ENCODE measurements at places on chromosomes 1 and 21. TPM values are rescaled to one million over a fixed set of nuclear protein-coding genes. Genes with fewer than 3 reads are reported as not detected.

- no peak for DNase-seq
These were observed 428.7 kb downstream of the PLA2G4A start for GRCh38 chr1:187257476-187257875.

GRCh38 chr1:29084196-29084521 is 39.5 kb downstream of the TMEM200B start:
- no peak for DNase-seq

- DNase-seq, result no peak
These were observed 54.9 kb downstream of the WDR64 start for GRCh38 chr1:241706967-241707366.

Gene APOBEC4
- polyA plus RNA-seq, result not detected

DNA sequence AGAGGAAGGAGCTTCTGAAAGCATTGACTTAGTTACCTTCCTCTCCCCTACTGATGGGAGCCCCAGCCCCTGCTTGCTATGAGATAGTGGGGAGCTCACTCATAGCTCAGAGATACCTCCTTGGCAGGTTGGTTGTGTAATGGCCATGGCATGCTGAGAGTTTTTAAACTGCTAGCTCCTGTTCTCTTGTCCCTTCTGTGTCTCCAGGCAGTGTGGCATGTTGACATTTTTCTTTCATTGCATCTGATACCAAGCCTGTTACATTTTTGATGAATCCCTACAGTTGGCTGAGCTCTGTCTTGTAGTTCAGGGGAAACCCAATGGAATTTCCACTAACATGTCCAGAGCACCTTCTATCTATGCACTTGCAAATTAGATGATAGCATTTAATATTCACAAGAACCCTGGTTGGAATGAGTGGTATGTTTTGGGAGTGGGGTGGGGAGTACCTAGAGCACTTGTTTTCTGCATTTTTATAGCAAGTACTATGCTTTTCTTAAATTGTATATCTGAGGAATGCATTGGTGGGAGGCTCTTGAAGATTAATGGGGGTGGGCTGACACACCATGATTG is 39.1 kb upstream of the EFCAB14 start:
- no peak for DNase-seq

Gene TMEM200B
- not detected for polyA plus RNA-seq

GRCh38 chr1:231991231-231991630 is 364.6 kb downstream of the DISC1 start:
- DNase-seq, result no peak

Gene F13B
- polyA plus RNA-seq, result not detected

DNA sequence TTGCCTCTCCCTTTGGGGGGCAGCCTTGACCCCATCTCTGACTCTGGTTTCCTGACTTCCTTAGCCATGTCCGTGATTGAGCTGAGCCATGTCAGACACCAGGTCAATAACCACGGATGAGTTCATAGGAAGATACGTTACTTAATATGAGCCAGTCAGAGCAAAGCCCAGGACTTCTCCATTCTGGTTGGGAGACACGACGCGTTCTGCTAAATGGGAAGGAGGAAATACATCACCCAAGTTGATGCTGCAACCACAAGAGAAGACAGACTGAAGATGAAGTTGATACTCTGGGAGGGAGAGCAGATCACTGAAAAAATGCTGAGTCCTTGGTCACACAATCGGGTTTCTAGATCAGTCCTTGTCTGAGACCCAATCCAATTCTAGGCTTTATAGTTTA is 90.9 kb downstream of the MATN1 start:
- no peak for DNase-seq

- DNase-seq, result no peak
These were observed 26.9 kb upstream of the DDR2 start for GRCh38 chr1:162605225-162605927.

Gene OR6K3
- not detected for polyA plus RNA-seq

Gene NMNAT2
- polyA plus RNA-seq, result not detected

Gene RGS1
- polyA plus RNA-seq, result 66.7 TPM

DNA sequence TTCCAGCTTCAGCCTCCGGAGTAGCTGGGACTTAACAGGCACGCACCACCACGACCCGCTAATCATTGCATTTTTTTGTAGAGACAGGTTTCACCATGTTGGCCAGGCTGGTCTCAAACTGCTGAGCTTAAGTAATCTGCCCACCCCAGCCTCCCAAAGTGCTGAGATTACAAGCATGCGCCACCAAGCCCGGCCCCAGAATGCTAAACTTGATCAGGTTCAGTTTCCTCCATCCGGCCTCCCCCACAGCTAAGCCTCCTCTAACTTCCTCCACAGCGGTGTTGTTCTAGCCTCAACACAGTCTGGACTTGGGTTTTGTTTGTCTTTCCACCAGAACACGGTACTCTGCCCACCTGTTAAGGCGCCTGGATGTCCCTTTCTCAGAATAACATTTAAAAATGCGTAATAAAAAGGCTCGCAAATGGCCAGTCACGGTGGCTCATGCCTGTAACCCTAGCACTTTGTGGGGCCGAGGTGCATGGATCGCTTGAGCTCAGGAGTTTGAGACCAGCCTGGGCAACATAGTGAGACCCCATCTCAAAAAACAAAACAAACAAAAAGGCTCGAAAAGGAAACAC is 2.4 kb downstream of the PARP1 start:
- DNase-seq, result no peak

Gene FALEC
- 0.68 TPM for polyA plus RNA-seq

- no peak for DNase-seq
These were observed 2.0 kb downstream of the DMBX1 start for GRCh38 chr1:46491443-46492268.

DNA sequence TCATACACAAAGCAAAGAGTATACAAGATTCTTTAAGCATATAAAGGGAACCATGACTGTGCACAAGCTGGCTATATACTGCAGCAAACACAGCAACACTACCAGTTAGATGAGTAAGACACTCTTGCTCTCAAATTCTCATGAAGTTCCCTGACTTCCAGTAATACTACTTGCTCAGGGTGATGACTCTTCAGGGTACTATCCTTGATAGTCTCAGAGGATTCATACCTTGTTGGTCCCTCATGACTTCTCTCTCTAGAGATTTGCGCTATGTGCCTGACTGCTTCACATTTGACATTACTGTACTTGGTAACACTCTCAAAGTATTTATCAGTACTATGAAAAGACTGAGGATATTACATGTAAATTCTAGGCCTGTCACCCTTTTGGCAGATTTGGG is 159.8 kb upstream of the ZRANB2 start:
- DNase-seq, result no peak

- DNase-seq, result no peak
These were observed 31.1 kb downstream of the PIGP start for GRCh38 chr21:37041706-37042271.

Gene RGS13
- polyA plus RNA-seq, result not detected

Gene FNDC5
- polyA plus RNA-seq, result not detected

Gene OPTC
- polyA plus RNA-seq, result not detected

- no peak for DNase-seq
These were observed 160.4 kb upstream of the SYT6 start for GRCh38 chr1:114314098-114314497.

Gene MX2
- polyA plus RNA-seq, result 18.4 TPM

DNA sequence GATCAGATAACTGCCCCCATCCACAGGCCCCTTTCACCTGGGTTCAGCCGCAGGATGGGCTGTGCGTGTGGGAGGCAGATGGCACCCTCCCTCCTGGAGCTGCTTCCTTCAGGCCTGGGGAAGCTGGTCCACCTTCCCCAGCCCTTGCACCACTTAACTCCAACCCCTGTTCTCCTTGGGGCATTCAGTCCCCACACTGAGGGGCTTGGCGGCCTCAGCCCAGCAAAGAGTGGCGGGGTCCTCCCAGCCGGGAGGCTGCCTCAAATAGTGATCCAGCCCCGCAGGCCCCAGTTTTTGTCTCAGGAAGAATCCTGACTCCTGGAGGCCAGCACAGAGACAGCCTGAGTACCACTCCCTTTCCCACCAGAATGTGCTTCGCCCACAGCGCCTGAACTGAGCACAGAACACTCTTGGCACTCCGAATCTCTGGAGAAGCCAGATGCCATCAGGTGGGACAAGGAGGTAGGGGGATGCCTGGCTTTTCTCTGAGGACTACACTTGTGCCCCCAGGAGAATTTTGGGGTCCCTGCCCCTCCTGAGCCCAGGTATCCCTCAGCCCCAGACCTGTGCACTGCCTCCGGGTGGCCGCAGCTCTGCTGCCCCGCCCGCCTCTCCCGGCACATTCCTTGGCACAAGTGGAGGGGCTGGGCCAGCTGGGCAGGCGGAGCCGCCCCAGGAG is 936 bp downstream of the PAQR6 start:
- DNase-seq, result no peak

DNA sequence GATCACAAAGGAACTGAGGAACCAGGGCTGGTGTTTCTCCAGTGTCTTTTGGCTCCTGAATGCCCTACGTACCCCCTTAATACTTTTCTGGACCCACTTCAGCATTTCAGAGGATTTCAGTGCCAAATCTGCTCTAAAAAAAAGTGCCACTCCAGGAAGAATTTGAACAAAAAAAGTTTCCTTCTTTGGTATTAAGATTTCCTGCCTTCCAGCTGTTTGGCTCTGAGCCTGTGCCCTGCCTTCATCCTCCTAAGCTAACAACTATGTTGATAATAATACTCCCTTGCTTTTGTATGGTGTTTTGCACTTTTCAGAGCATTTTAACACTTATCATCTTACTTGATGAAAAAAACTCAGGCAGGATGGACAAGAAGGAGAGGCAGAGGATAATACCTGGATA is 11.0 kb upstream of the RIMS3 start:
- DNase-seq, result no peak

DNA sequence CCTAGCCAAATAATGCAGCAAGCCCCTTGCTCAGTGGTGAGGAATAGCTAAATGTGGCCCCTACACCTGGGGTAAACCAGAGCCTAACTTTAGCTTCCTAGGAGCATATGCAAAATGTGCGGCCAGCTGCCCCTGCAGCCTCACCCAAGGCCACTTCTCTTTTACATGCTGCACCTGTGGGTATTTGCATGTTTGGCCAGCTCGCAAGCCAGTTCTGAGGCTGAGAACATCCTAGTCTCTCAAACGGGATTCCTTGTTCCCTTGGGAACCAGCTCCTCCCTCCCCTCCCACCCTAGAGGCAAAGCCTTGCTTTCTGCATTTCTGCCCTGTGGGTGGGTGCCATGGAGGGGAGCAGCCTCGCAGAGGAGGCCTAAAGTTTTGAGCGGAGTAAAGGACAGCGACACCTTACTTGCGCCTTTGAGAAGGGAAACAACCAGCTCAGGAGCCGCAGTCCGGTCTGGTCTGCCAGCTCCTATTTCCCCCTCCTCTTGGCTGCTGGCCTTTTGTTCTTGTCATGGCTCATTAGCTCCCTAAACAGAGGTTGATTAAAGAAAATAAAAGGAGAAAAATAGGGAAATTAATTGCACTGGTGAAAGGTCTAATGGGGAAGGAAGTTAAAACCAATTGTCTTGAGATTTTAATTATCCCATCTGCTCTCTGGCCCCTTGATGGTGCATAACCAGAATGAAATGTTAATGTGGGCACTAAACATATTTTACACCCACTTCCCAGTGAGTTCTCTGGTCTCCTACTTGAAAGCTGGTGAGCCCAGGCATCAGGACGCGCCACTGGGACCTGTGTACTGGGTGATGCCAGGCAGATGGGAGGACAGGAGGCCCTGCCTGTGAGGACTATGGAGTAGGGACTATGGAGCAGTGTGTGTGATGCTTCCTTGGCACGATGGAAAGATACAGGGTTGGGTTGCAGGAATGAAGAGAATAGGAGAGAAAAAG is 68.7 kb downstream of the TEX35 start:
- DNase-seq, result peak; percentile 82

DNA sequence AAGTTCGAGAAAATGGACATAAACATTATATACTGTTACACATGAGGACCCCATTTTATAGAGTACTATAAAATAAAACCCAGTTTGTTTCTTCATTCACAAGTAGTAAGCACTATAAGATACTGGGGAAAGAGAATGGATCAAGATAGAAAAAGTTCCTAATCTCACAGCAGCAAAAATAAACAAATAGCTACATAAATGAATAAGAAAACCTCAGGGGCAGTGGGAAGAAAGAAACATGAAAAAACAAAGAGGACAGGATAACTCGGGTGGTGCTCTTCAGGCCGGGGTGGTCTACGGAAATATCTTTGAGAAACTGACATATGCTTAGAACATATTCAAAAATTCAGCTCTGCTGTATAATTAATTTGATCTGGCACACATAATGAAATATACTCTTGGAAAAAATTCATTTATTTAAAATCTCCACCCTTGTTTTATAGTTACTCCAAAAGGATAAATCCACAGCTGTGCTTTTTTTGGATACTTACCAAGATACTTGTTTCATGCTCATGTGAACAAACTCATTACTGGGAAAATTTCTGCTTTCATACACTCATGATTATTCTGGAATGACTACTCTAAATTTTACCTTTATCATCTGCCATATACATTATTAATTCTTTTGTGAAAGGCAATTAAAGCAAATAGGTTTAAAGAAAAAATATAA is 20.0 kb downstream of the CEP170 start:
- DNase-seq, result no peak

- no peak for DNase-seq
These were observed 188.5 kb downstream of the PRDM2 start for GRCh38 chr1:13888351-13888986.

Gene GBP7
- polyA plus RNA-seq, result not detected

Gene DNAJC28
- polyA plus RNA-seq, result 0.38 TPM

DNA sequence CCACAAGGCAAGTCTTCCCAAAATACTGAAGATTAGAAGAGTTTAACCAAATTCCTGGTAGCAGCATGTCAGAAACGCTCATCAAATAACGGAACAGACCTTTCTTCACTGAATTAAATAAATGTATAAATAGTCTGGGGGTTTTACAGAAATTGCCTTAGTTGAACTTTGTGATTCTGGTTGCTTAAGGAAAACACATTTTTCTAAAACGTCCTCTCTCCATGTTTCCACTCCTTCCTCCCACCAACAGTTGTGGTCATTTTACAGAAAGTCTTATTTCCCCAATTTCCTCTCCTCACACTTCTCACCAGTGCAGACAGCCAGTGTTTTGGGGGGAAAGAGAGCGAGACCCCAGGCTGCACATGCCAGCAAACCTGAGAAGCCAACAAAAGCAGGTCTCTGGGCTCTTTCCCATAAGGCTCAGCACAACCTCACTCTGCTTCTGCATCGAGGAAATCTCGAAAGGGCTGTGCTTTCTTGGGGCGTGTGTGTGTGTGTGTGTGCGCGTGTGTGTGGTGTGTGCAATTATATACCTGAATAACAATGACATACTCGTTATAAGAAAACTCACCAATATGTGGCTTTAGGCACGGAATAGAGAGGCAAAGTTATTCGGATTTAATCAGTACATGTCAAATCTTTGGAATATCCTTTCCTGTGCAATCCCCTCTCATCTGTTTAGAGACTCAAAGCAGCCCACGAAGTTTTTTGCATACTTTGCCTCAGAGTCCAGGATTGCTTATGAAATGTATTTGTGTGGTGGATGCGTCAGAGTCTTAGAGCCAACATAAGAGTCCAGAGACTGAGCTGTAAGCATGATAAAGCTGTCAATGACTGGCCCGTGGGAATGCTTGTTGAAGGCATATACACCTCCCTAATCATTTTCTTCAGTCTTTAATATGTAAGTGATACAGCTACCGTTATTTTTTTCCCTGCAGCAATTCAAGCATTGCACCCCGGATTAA is 2.0 kb downstream of the KCNJ15 start:
- DNase-seq, result no peak
